ENCODE measurements at places on chromosomes 6 and 20.

GRCh38 chr20:415820-416322 is 7.8 kb downstream of the RBCK1 start:
- DNase-seq, result no peak

- DNase-seq, result no peak
Observed at GRCh38 chr20:16749573-16749972, 1.4 kb downstream of the OTOR start.

GRCh38 chr6:21990577-21990976 is 306.3 kb downstream of the PRL start:
- DNase-seq, result no peak

DNA sequence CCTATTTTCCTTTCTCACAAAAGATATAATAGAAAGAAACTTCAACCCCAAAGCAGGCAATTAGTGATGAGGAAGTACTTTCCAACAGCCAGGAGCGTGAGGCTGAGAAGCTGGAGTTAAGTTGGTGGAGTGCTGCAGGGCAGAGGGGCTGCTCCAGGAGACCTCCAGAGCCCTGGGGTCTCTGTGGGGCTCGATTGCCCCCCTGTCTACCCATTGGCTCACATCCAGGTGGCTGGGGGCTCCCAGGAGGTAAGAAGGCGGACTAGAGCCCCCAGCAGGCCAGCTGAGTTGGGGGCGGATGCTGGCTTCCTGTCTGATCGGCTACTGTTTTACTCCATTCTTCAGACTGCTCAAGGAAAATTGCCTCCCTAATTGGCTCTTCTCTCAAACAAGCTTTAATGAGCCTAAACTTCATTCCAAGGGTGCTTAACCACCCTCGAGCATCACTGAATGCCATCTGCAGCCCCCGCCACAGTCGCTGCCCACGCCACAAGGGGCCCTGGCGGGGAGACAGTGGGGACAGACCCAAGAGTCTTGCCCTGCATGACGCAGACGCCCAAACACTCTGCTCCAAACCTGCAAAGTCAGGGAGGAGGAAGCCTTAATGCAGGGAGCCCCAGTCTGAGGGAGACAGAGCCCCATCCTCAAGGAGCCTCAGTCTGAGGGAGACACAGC is 78.6 kb downstream of the MDGA1 start:
- DNase-seq, result no peak
